Activated CD4-positive, alpha-beta T cell treated with anti-CD3 and anti-CD28 coated beads, Interleukin-2, Interleukin-6, amounts not matched to agents 100 ng/mL and 50 ng/mL, durations not matched to agents 16 hours and 8 hours (primary cell): ENCODE measurements at places on chromosomes 1 and 21.

DNA sequence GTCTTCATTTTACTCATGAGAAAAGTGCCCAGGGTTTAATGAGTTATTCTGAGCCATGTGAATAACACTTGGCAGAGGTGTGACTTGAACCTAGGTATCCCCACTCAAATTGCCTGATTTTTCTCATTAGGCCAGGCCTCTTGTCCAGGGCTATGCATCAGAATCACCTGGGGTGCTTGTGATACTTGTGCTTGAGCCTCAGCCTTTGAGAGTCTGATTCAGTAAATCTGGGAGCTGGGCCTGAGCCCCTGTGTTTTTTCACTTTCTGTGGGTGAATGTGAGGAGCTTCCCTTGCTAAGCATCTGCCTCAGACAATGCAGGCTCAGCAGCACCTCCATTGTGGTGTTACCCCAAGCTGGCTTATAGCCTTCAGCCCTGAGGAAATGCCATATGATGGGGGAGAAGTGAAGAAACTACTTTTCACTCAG is 127.1 kb downstream of the S1PR1 start:
- no peak for DNase-seq

GRCh38 chr1:43673261-43673660 is 23.3 kb downstream of the KDM4A start:
- no peak for DNase-seq

DNA sequence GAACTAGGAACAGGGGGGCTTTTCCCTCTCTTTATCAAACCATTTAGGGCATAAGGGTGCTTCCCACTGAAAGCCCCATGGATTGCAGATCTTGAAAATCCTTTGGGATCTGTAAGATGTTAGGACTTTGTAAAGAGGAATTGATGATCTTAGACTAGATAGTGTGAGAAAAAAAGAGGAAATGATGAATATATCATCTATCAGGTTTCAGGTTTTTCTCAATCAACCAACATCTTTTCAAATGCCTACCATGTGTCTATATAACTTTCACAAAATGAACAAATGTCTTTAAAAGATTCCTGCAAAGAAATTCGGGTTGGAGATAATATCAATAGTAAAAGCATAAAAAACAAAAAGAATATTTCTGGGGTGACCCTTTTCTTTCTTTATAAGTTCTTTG is 50.1 kb downstream of the KCNC4 start:
- DNase-seq: no peak

DNA sequence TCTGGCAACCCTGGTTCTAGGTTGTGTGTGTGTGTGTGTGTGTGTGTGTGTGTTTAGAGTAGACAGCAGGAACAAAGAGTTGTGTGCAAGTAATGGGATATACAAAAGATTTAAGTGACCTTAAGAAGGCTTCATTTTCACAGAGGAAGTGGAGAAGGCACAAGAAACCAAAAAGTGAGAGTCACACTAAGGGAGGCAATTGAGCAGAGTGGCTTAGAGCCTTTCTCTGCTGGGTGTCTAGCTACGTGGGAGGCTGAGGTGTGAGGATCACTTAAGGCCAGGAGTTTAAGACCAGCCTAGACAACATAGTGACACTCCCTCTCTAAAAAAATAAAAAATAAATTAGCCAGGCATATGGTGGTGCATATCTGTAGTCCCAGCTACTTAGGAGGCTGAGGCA is 44.4 kb upstream of the HAO2 start:
- no peak for DNase-seq

GRCh38 chr21:43204638-43205037 is 35.8 kb downstream of the CRYAA start:
- DNase-seq: no peak
